Activated naive CD4-positive, alpha-beta T cell treated with anti-CD3 and anti-CD28 coated beads for 36 hours (primary cell): ENCODE measurements at places on chromosomes 16 and 17. TPM values are rescaled to one million over a fixed set of nuclear protein-coding genes. Genes with fewer than 3 reads are reported as not detected.

The ABCA10 gene
- 0.07 TPM for total RNA-seq

The AANAT gene
- total RNA-seq: not detected

The MGAT5B gene
- total RNA-seq: 0.19 TPM

The C16orf78 gene
- not detected for total RNA-seq

The MT1A gene
- total RNA-seq: not detected

The PCTP gene
- 8.8 TPM for total RNA-seq

The KRT36 gene
- not detected for total RNA-seq

The TAF1C gene
- 59.3 TPM for total RNA-seq

The SMTNL2 gene
- total RNA-seq: not detected

The PERCC1 gene
- total RNA-seq: 0.31 TPM

The LDHD gene
- 0.42 TPM for total RNA-seq

The QRICH2 gene
- total RNA-seq: 0.52 TPM

The SLX1B gene
- 84.2 TPM for total RNA-seq

The CCDC137 gene
- 32.3 TPM for total RNA-seq

The LITAFD gene
- not detected for total RNA-seq

The CDH8 gene
- not detected for total RNA-seq

The KRT28 gene
- not detected for total RNA-seq

The ZSCAN10 gene
- total RNA-seq: not detected

The PIMREG gene
- total RNA-seq: 19.0 TPM

The CAVIN1 gene
- 0.67 TPM for total RNA-seq

The MYOCD gene
- not detected for total RNA-seq

The TNS4 gene
- total RNA-seq: 5.9 TPM

The SLC35G6 gene
- total RNA-seq: not detected

The RDM1 gene
- 18.6 TPM for total RNA-seq

The P2RX5 gene
- total RNA-seq: 45.2 TPM

The KRTAP4-1 gene
- not detected for total RNA-seq

The CYTH1 gene
- 149 TPM for total RNA-seq

The MAF gene
- total RNA-seq: 6.6 TPM

The CHST5 gene
- total RNA-seq: not detected

The SLC13A2 gene
- total RNA-seq: not detected

The ZNRF1 gene
- 35.3 TPM for total RNA-seq

The SLC16A6 gene
- total RNA-seq: 1.1 TPM

The TK2 gene
- 5.9 TPM for total RNA-seq

The CLDN6 gene
- total RNA-seq: not detected

The HS3ST4 gene
- not detected for total RNA-seq

The EME1 gene
- total RNA-seq: 68.9 TPM

The WNT9B gene
- total RNA-seq: not detected

The PDIA2 gene
- not detected for total RNA-seq

The TP53TG3B gene
- not detected for total RNA-seq

The MAP1LC3B gene
- total RNA-seq: 61.8 TPM

The KRT40 gene
- not detected for total RNA-seq

The PLXDC1 gene
- 1.4 TPM for total RNA-seq

The CD300LD gene
- not detected for total RNA-seq

The CCL18 gene
- total RNA-seq: not detected

The TBC1D3B gene
- 1.8 TPM for total RNA-seq

The PRRT2 gene
- total RNA-seq: 0.94 TPM

The SCARF1 gene
- 0.43 TPM for total RNA-seq

The ENPP7 gene
- total RNA-seq: not detected

The C17orf50 gene
- not detected for total RNA-seq

The RFNG gene
- 17.6 TPM for total RNA-seq

The KRTAP2-1 gene
- total RNA-seq: not detected

The FAM20A gene
- not detected for total RNA-seq

The IQCK gene
- total RNA-seq: 2.8 TPM

The DUS2 gene
- 22.9 TPM for total RNA-seq

The MARF1 gene
- total RNA-seq: 72.6 TPM

The RNF222 gene
- 0.10 TPM for total RNA-seq

The PRSS33 gene
- 0.17 TPM for total RNA-seq

The RCVRN gene
- total RNA-seq: not detected

The PIGQ gene
- total RNA-seq: 19.2 TPM
